Transverse colon (tissue), 4 donors: ENCODE measurements at places on chromosomes 13 and 19.

GRCh38 chr19:18488403-18488723, 33.5 kb downstream of the ELL start:
- no peak for DNase-seq

- DNase-seq: no peak
Measured at GRCh38 chr13:96730676-96731075, 263.6 kb downstream of the OXGR1 start.

- DNase-seq: peak; percentile 64
Measured at GRCh38 chr19:47430041-47430802, 10.9 kb upstream of the MEIS3 start.

GRCh38 chr13:92259046-92259445, 860.6 kb downstream of the GPC5 start:
- DNase-seq: no peak

GRCh38 chr13:59280297-59280696, 883.4 kb downstream of the DIAPH3 start:
- DNase-seq: no peak

GRCh38 chr13:104357174-104357573, 1291.0 kb upstream of the SLC10A2 start:
- no peak for DNase-seq

DNA sequence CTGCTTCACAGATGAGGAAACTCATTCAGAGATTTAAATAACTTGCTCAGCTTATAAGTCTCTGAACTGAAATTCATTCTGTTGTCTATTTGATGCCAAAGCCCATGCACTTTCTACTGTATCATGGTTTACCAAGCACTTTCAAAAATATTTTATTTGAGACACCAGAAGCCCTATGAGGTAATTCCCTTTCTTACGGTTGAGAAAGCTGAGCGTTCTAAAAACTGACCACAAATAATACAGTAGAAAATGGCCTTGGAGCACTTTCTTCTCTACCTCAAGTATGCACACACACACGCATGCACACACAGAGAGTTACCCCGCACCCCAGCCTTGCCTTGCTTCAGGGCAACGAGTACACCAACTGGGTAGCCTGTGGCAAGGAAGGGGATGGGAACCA, 228.5 kb downstream of the RFC3 start:
- DNase-seq: no peak

GRCh38 chr19:41921577-41922576, 6.4 kb downstream of the ERFL start:
- DNase-seq: no peak

GRCh38 chr19:46603752-46604231, 2.7 kb downstream of the CALM3 start:
- no peak for DNase-seq

DNA sequence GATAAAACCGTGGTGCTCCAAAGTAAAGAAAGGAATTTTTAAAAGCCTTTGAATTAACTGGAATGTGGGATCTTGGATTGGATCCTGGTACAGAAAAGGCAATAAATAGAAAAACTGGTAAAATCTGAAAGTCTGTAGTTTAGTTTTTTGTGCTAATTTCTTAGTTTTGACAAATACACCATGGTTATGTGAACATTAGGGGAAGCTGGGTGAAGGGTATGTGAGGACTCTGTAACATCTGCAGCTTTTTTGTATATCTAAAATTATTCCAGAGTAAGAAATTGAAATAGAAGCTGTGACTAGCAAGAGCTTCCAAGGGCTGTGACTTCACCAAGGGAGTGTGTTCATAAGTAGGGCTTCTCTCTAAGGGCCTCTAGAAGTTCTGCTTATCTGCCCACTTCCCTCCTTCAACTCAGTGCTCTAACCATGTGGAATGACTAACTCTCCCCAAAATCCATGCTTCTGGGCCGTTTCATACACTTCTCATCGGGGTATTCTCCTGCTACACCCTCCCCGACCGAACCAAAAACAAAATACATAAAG, 26.5 kb downstream of the ARHGAP35 start:
- no peak for DNase-seq

- no peak for DNase-seq
Measured at GRCh38 chr19:49328741-49329140, 3.8 kb upstream of the SLC6A16 start.

DNA sequence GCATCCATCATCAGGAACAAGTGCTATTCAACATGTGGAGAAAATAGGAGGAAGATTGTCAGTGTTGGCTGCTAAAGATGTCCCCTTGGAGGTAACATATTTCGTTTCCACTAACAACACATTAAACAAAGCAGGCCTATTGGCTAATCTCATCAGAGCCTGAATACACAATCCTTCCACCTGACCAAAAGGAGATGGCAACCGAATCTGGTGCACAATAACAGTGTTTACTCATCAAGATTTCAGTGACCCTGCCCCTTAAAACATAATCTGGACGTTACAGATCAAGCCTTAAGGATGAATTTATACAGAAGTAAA, 582.5 kb downstream of the EFNB2 start:
- no peak for DNase-seq

DNA sequence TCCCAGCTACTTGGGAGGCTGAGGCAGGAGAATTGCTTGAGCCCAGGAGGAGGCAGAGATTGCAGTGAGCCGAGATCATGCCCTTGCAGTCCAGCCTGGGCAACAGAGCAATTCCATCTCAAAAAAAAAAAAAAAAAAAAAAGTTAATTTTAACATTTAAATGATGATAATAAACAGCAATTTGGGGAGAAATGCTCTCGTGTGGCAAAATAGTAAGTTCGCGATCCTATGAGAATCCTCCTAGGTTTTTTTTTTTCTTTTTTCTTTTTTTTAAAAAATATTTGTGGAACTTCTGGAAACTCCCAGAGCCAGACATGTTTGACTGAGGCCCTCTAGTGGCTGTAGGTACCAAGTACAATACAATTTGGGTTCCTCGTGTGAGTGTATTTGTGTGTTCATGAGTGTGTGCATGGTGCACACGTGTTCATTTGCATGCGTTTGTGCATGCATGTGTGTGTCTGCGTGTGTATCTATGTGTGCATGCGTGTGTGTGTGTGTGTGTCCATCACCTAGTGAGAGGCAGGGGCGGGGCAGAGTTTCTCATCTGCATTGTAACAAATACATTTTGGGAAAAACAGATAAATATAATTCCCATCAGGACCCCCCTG, 31.2 kb downstream of the TMPRSS9 start:
- DNase-seq: no peak

DNA sequence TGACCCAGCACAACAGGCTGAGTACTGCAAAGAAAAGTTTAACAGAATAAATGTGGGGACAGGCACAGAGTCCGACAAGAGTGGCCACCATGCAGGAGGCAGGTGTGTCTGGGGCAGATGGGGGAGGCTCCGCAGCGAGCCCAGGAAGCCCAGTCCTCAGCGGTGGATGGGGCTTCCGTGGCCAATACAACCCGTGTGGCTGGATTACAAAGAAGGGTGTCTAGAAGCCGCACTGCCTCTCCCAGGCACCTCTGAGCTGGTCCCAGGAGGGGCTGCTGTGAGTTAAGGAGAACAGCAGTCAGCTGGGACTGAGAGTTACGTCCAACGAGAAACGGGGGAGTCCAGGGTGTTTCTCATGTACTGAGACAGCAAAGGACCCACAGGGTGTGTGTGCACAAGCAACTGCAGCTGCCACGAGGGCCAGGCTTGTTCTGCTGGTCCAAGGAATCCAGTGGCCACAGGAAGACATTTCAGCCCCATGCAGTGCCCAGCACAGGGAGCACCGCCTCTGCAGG, 70.2 kb downstream of the SPACA7 start:
- no peak for DNase-seq

DNA sequence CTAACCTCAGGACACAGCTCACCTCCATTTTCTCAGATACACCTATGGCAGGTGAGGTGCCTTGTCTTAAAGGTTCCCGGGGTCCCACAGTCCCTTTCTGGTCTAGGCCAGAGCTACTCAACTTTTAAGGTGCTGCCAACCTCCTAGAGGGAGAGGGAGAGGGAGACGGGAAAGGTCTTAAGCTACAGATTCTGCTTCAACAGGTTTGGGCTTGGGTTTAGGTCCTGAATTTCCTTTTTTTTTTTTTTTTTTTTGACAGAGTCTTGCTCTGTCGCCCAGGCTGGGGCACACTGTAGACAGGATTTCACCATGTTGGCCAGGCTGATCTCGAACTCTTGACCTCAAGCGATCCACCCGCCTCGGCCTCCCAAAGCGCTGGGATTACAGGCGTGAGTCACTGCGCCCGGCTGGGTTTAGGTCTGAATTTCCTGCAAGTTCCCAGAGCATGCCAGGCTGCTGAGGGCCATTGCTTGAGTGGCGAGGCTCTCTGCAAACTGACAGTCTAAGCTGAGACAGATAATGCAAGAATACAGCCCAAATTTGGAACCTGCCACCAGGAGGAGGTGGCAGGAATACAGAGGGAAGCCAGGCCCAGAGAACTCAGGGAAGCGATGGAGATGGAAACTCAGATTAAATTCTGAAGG, 7.8 kb upstream of the SYCN start:
- no peak for DNase-seq

GRCh38 chr13:111120422-111120821, 5.3 kb downstream of the ARHGEF7 start:
- DNase-seq: no peak

- DNase-seq: no peak
Measured at GRCh38 chr19:55145232-55145631, 3.8 kb downstream of the TNNT1 start.

GRCh38 chr19:48301886-48302599, 23.3 kb upstream of the EMP3 start:
- no peak for DNase-seq

- DNase-seq: no peak
Measured at GRCh38 chr13:97133955-97134354, 88.2 kb upstream of the MBNL2 start.

DNA sequence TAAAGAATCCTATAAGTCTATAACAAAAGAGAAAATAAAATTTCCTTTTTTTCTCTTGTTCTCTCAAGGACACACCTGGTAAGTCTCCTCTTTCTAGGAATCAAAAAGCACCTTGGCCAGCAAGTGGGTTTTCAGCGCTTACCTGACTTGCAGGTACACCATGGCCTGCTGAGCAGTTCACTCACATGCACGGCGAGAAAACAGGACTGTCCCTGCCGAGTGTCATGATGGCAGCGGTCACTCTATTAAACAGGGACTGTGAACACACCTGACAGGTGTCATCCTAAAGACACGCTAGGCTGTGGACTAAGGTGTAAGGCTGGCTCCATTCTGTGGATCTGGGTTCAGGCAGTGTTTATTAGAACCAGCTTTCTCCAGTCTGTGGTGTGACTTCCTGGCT, 170.2 kb downstream of the TEX29 start:
- DNase-seq: no peak

DNA sequence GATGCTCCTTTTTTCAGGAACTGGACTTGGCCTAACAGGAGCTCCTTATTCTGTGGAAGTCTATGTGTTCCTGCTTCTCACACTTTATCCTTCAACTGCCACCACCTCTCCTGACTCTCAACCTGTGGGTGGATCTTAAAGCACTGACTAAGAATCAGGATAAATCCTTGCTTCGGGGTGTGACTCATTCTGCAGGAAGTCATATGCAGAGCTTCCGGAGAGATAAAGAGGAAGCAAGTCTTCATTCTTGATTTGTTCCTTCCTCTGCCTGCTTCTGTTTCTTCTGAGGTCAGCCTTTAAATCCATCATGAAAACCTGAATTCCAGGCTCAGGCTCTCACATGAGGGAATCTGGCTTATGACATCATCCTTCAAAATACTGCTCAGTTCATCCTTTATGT, 137.1 kb upstream of the ATXN8OS start:
- DNase-seq: no peak

DNA sequence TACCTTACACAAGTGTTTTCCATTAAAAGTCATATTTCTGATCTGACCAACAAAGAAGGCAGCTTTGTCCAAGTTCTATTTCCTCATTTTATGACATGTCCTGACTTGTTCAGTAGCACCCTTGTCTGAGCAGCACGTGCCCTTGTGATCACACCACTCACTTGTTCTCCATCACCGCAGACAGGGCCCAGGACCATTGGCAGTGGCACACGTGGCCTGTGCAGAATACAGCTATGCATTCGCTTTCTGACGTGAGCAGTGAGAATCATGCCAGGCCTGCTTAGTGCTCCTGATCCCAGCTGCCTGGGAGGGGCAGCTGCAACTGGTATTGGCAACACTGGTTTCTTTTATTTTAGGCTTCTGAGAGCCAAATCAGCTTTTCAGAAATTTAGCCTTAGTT, 134.2 kb downstream of the FRY start:
- no peak for DNase-seq

GRCh38 chr19:17920527-17920926, 12.3 kb upstream of the CCDC124 start:
- DNase-seq: no peak

DNA sequence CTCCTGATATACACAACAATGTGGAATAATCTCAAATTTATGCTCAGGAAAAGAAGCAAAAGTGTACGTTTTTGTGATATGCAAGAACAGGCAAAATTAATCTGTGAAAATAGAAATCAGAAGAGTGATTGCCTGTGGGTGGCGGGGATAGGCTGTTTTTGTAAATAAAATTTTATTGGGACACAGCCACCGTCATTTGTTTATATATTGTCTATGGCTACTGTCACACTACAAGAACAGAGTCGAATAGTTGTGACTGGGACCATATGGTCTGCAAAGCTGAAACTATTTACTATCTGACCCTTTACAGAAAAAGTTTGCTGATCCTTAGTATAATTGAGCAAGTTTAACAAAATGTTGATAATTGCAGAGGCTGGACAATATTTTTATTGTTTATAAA, 269.5 kb upstream of the HTR2A start:
- no peak for DNase-seq

DNA sequence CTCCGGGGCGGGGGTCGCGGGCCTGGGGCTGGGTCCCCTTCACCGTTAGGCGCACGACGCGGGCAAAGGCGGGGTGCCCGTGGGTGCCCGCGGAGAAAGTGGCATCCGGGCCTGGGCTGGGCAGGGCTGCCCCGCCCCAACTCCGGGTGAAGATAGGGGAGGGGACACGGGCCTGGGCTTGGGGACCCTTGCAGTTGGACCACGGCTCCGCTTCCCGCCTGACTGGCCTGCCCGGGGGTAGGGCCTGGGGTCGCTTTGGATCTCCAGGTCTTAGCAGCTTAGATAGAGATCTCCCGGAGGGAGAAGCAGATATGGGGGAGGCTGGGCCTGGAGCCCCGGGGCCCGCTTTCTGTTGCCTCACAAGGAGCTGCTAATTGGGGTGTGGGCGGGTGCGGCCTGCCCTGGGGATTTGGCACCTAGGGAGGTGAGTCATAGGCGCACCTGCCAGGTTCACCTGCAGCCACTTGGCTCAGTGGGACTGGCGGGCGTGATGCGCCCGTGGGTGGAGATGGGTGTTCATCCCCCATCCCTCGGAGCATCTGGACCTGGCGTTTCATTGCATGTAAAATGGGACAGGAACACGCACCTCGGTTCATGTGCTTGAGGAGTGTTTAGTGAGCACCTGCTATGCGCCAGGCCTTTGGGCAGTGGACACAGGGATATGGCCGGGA, 585 bp downstream of the MAP1S start:
- DNase-seq: peak; percentile 65

- DNase-seq: peak; percentile 75
Measured at GRCh38 chr19:43765109-43765876, 10.5 kb upstream of the SMG9 start.
